GM12891 (cell line): ENCODE measurements at places on chromosomes 11 and 22.

DNA sequence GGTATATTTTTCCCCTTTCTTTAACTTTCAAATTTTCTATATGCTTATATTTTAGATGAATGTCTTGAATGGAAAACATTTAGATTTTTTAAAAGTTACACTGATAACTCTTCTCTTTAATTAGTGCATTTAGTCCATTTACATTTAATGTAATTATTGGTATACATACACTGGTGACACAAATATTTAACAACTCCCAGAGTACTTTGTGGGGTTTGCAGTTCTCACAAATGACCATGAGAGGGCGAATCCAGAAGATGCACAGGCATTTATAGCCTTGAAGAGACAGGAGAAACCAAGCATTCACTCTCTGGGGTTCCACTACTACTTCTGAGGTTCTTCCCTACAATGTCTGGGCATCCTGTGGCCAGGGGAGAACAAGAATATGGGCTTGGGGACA lies 125.1 kb downstream of the TIMP3 start:
- no peak for DNase-seq

GRCh38 chr22:32536352-32536751 lies 61.7 kb downstream of the FBXO7 start:
- DNase-seq = no peak

DNA sequence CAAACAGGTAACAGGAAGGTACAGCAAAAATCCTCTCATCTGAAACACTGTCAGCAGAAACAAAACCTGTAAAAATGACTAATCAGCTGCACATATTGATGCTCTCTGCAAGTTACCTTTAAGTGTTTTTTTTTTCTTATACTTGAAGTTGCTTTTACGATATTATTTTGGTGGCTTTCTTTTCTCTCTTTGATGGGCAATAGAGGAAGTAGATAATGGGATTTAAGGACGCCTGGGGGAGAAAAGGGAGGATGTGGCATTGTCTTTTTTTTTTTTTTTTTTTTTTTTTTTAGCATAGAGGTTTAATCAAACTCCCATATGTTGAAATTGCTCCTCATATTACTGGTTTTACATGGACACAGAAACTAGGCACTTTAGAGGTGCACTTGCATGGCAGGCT lies 11.4 kb upstream of the ADSL start:
- no peak for DNase-seq

GRCh38 chr11:86463120-86463519 lies 88.4 kb downstream of the CCDC81 start:
- no peak for DNase-seq

DNA sequence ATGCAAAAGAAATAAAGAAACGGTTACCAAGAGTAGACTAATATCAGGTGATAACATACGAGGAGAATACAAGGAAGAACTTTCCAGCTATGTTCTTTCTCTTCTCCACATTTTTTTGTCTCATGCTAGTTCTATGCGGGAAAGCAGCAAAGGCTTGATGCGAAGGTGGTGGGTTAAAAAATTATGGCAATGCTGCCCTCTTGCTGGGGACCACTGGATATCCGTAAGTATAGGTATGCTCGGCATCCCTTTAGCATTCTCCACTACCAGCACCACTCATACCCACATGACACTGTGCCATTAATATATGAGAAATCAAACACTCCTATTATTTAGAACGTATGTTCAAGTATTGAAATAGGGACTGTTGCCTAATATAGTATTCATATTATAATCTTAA lies 776.4 kb downstream of the LRRC4C start:
- DNase-seq = no peak
